ENCODE measurements at places on chromosomes 11 and 22.

GRCh38 chr11:75790986-75791385, 22.4 kb downstream of the DGAT2 start:
- no peak for DNase-seq

DNA sequence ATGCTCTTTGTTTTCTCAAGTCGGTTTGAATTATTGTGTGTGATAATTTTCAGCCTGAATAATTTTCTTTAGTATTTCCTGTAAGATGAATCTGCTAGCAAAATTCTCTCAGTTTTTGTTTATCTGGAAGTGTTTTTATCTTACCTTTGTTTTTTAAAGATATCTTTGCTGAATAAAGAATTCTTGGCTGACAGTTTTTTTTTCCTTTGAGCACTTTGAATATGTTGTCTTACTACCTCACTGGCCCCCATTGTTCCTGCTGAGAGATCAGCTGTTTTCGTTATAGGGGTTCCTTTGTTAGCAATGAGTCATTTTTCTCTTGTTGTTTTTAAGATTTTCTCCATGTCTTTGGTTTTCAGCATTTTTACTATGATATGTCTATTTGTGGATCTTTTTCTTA, 63.0 kb downstream of the HORMAD2 start:
- no peak for DNase-seq

DNA sequence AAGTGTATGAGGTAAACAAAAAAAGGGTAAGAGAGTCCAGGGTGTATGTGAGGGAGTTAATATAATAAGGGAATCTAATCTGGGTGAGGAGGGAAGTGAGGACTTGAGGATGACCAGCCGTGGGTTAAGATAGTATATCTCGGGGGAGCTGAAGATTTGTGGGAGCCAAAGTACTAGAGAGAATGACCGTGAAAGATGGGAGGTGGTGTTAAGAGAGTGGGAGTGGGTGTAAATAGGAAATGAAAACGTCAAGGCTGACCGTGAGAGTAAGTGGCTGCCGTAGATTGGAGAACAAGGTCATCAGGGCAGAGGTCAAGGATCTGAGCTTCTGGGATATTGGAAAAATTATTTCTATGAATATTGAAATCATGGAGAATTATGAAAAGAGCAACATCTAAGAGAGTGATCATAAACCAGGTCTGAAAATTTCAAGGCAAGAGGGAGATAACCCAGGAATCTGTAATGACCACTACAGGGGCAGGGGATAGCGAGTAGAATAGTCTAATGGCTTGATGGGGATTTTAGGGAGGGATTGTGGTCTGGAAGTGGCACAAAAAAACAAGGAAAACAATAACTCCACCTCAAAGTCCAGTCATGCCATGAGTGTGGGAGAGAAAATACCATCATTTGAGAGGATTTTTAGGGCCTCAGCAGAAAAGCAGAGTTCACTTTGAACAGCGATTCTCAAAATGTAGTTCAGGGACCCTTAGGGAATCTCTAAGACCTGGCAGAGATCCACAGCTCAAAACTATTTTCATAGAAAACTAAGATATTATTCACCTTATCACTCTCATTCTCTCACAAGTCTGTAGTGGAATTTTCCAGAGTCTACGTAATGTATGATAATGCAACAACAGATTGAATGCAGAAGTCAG, 72.0 kb downstream of the PRR5L start:
- DNase-seq: no peak

DNA sequence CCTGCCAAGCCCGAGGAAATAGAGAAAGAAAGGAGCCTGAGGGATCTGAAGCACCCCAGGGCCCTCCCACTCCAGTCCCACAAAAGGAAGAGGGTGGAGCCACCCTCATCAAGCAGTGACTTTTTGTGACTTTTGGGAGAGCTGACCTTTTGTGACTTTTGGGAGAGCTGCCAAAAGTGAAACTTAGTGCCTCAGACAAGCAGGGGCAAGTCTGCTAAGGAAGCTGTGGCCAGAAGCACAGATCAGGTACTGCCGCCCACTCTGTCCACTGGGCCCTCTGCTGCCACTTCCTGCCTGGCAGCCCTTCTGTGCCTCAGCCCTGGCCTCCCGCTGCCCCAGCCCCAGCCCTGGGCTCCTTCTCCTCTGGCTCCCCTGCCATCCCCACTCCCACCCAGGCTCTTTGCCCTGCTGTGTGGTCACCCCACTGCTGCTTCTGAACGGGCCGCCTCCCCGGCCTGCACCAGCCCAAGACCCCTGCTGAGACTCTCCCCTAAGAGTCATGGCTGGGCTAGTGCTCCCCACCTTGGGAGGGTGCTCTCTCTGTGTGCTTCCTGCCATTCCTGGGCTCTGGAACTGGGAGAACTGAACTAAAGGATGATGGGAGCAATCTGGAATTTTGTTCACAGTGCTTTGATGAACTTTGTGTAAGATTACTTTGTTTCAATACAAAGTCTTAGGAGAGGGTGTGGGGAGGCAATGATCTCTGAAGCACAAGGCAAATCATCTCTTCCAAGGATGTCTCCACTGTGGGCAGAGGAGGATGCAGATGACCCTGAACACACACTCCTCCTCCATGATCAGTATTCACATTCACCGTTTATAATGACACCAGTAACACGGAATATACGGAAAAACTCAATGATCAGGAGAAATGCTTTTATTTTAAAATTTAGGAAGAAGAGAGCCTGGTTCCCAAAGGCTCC, at the start of gene APOBEC3H:
Gene APOBEC3H, plus strand, starts transcription at position 147 of the 923 bp plus-strand sequence. CDS start 3,035 bp downstream, outside the sequence.
- no peak for DNase-seq

- no peak for DNase-seq
Observed at GRCh38 chr11:130475426-130476053, 27.1 kb downstream of the ADAMTS15 start.

- no peak for DNase-seq
Observed at GRCh38 chr11:118757876-118758399, 33.0 kb downstream of the DDX6 start.

- peak; percentile 24 for DNase-seq
Observed at GRCh38 chr11:76380159-76380976, 564 bp downstream of the THAP12 start.

GRCh38 chr11:96299155-96299888, 43.7 kb downstream of the MAML2 start:
- no peak for DNase-seq

All from activated CD8-positive, alpha-beta memory T cell treated with anti-CD3 and anti-CD28 coated beads for 4 hours (primary cell).